ENCODE measurements at places on chromosomes 5 and 9.

- no peak for DNase-seq
These were observed 6.1 kb upstream of the RXFP3 start for GRCh38 chr5:33929925-33930690.

DNA sequence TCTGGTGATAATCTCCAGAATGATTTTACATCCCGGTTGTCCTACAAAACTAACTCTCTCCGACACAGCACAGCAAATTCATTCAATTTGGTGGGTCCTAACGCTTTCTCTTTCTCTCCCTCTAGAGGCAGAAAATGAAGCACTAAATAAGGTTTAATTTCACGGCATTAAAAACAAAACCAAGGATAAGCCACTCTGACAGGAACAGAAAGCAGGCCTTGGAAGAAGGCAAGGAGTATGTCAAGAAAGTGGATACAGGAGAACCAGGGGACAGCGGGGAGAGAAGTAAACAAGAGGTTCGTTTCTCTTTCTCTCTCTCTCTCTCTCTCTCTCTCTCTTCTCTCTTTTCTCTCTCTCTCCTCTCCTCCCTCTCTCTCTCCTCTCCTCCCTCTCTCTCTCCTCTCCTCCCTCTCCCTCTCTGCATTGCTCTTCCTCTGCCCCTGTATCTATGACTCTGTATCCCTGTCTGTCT lies 49.8 kb downstream of the EBF1 start:
- no peak for DNase-seq

- DNase-seq, result no peak
These were observed 560 bp downstream of the DOCK2 start for GRCh38 chr5:169637549-169638121.

GRCh38 chr5:95738072-95738471 lies 6.9 kb downstream of the RHOBTB3 start:
- no peak for DNase-seq

DNA sequence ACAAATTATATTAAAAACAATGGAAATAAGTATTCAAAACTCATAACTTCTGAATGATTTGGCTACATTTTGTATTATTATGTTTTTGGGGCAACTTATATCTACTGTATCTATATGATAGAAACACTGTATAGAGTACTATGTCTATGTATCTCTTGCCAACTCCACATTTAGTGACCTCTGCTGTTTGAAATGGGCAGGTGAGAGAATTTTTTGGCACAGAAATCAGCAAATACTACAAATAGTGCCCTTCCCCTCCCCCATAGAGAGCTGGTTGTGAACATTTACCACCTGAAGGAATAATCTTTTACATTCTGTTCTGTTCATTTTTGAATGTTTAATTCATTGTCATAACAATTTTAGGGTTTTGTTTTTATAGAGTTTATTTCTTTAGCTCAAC lies 545.3 kb downstream of the PDE4D start:
- DNase-seq, result peak; percentile 38

DNA sequence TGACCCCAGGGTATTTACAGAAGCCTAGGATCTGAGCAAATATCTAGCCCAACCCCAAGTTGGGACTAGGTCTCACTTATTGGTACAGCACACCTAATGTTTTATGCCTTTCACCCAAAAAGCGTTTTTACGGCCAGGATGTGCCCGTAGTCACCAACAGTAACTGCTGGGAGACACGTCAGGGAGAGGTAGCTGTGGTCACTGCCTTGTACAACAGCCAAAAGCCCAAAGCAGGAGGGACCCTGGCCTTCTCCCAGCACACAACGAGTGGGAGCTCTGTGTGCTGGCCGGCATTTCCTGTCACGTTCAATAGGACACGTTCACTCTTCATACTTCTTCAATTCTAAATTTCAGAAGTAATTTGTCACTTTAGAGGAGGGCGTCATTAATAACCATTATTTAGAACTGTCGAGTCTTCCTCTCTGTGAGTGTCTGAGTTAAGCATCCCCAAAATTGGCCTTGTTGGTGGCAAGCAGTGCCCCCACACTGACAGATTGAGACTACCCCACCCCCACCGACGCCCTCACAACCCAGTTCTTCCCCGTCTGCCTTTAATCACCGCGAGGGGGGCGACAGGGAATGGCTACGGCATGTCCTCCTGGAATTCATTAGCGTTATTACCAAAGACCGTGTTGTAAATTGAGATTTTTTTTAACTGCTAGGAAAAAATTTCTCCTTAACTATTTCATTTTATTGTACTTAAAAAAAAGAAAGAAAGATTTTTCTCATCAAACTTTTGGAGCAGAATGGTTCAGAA lies 80.7 kb downstream of the MVB12B start:
- DNase-seq, result no peak

DNA sequence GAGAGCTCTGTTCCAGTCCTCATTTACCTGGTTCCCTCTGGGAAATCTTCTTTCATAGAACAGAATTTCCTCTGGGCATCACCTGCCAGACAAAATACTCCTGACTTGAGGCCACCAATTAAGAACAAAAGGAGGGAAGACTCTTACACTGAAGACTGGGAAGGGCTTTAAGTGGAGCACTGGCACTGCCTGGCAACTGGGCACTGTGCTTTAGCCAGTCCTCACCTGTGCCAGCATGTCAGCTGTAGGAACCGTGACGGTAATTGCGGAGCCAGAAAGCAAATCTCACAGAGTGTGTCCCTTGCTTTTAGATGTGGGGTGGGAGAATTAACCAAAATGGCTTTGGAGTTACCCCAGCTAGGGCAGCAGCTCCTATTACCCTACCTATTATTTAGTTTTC lies 40.6 kb downstream of the FAM219A start:
- DNase-seq, result peak; percentile 73

DNA sequence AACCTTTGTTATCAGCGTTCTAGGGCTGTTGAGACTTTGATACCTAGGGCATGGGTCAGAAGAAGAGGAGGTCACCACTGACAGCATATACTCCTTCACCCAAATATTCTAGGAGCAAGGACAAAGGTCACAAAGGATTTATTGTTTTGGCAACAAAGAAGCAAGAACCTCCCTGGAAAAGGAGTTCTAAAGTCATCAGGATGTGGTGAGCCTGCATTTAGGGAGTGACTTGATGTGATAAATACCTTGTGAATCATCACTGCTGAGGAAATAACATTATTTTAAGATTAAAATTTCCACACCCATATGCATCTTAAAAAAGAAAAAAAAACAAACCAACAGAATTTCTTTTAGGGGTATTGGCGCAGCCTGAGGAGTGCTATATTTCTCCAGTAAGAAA lies 13.9 kb downstream of the IFNA1 start:
- DNase-seq, result no peak

DNA sequence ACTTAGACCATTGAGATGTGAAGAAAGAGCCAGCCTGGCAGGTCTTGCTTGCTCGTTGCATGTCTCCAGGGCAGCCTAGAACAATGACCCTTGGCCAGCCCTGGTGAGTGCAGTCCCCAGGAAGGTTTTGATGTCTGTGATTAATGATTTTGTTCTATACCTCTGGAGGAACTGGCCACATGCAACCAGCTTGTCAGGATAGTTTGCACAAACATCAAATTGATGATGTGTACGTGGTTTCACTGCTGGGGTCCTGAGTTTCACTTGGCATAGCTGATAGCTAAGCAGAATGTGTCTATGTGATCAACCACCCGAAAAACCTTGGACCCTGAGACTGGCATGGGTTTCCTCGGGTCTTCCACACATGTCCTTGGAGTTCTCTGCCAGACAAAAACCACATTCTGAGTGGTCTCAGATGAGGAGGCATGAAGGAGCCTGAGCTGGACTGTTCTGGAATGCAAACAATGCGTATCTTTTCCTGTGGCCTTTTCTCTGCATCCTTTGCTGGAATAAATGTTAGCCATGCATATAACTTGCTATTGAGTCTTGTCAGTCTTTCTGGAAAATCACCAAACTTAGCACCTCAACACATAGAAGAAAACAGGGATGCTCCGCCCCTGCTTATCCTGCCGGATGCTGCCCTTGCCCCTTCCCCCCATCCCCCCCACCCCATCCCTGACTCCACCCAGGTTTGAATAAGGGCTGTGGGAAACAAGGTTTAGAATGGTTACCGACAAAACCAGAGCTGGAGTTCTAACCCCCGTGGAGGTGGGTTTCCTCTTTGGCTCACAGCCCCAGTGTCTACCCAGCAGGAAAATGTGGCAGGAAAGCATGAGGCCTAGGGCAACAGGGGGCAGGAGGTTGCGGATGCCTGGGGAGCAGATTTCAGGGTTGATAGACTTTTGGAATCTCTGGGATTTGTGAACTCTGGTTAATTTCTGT lies 50.1 kb upstream of the ANKRD33B start:
- no peak for DNase-seq

GRCh38 chr5:76389513-76390154 lies 13.5 kb upstream of the IQGAP2 start:
- DNase-seq, result no peak

- DNase-seq, result no peak
These were observed 166.9 kb downstream of the CDC42SE2 start for GRCh38 chr5:131430794-131431193.

DNA sequence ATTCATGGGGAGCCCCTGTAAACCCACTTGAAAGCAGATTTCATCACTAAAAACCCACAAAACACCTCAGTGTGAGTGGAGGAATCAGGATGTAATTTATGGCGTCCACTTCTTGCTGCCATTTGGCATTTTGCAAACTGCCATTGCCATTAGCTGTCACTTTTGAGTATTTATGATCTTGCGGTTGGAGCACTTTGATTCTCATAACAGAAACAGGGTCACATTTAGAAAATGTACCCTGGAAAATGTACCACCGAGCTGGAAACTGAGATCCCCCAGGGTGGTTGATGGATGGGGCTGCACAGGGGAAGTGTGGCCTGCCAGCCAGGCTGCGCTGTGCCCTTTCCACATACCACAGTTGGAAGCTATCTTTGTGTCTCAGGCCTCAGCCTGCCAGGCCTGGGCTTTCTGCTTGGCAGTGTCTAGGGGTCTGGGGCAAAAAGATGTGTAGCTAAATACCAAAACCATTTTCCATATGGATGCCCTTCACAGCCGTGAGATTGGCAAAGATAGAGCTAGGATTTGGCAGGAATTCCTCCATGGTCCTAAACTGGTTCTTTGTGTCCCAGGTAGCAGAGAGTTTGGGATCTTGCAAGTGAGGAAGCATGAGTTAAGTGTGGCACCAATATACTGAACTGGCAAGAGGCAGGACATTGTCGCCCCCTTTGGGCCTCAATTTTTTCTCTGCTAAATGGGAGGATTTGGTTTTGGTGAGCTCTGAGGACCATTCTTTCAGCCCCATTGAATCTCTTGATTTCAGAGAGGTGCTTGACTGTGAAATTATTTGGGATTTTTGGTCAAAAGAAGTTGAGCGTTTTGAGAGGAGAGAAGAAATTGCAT lies 46.2 kb downstream of the GALNT10 start:
- no peak for DNase-seq

- no peak for DNase-seq
These were observed 308.8 kb upstream of the ADAMTS16 start for GRCh38 chr5:4831325-4831724.

Measured in NCI-H1092 treated with DMSO at 0.1 percent for 48 hours (cell line).